ENCODE measurements at places on chromosomes 5 and 9.

GRCh38 chr5:17373814-17374556, 124.0 kb upstream of the TAF11L2 start:
- no peak for DNase-seq

- no peak for DNase-seq
Measured at GRCh38 chr9:121636341-121636865, 15.0 kb upstream of the DAB2IP start.

DNA sequence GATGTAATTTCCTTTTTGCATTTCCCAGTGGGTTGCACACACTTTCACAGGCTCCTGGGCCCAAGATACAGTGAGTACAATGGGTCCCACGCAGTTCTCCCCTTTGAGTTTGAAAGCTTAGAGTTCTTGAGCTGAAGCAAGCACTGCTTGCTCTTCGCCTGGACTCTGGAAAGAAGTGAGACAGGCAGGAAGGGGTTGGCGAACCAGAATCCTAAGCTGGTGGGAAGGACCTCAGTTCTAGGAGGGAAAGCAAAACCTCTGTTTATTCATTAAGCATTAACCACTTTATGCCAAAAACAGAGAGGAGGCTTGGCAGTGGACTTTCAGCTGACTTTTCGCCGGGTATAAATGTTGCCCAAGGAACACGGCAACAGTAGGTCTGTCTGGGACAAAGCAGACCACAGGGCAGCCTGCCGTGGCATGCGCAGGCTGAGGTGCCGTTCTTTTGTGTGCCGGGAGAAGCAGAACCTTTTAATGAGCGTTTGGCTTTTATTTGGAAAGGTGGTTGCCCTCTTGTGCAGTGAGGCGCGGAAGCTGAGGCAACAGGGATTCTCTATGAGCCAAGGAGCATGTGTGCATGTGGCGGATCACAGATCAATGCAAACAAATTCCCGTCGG, 239.9 kb upstream of the PANK3 start:
- no peak for DNase-seq

GRCh38 chr5:14357441-14357840, 214.3 kb downstream of the TRIO start:
- DNase-seq, result no peak

DNA sequence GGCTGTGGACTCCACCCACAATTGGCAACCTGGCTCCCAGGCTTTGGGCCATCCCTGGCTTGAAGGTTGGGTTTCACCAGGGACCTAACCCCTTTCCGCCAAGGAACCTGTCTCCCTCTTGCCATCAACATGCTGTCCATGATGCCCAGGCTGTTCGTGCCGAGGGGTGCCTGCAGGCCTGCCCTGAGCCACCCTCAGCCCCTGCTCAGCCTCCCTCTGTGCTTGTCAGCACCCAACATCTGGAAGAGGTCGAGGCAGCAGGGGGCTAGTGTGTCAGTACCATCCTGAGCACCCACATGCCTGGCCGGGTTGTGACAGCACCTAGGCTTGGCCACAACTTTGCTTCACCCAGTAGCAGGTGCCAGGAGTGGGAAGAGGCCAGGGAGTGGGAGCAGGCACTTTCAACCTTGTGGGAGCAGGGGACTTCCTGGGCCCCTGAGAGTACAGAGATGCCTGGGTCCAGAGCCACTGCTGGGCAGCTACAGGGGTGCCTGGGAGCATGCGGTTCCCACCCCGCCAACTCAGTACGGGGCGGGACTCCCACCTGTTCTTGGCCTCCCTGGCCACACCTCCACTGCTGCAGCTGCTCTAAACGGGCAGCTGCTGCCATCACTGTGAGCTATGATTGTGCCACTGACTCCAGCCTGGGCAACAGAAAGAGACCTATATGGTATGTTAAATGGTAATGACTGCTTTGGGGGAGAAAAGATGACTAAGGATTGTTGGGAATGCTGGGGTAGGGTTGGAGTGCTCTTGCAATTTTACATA, 6.3 kb downstream of the PDCD1LG2 start:
- no peak for DNase-seq

DNA sequence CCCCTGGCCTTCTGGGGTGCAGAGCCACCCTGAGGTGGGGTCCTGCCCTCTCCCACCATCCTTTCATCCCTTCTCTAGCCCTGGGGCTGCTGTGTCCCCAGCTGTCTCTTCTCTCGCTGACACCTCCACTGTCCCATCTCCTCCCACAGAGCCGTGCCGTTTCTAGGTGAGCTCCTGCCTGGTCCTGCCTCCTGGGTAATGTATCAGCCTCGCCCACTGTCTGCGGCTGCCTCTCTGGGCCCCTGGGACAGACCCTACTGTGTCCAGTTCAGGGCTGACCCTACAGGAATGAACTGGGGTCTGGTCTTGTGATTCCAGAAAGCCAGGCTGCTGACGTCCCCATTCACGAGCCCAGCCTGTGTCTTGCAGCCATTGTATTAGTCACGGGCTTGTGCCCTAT, 4.1 kb downstream of the PAEP start:
- DNase-seq, result no peak

- DNase-seq, result no peak
Measured at GRCh38 chr9:12739014-12739652, 35.7 kb upstream of the LURAP1L start.

- DNase-seq, result no peak
Measured at GRCh38 chr9:82404881-82405280, 416.3 kb downstream of the SPATA31D1 start.

DNA sequence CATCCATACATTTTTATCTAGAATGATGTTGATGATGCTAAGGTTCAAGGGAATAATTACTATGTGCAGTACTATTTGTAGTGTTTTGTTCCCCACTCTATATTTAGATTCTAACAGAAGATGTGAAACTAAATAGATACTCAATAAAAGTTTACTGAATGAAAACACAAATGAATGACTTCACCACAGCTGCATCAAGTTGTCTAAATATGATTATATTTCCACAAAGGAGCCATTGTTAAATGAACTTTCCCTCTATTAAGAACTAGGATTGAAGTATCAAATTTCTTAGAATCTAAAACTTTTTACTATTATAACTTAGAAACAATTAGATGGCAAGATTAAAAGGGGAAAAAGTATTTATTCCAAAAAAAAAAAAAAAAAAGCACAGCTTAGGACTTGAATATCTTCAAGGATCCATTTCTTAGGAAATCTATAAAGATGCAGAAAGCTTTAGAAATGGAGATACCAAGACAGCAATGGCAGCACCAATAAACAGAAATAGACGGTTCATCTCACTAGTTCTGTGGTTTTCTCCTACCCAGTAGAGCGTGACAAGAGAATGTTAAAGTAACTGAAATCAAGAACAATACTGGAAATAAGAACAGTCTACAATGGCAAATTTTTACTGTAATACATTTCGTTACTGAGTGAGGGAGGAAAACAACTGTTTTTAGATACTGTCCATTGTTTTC, 347.6 kb downstream of the EBF1 start:
- DNase-seq, result no peak

DNA sequence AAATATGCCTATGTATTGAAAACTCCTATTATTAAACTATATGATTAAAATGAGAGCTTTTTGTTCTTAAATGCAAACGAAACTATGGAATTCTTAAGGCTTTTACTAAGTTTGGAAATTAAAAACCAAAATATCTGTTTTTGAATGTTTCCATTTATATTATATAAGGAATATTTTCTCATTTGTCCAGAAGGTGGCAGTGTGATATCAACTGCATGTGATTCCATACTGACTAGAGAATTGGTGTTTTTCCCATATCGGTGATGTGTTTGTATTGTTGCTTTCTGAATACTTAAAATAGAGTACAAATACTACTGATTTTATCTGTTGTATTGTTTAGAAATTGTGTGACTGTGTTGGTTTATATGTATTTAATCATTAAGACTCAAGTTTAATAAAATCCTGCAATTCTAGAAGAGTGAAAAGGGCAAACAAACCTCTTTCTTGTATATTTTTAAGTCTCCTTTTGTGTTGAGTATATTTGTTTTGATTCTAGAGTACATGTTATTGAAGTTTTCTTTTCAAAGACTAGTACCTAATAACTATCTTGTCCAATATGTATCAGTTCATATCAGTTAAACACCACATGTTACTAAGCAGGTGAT, 320.8 kb downstream of the CCDC171 start:
- no peak for DNase-seq

- DNase-seq, result peak; percentile 6
Measured at GRCh38 chr9:131887680-131888079, 147.8 kb upstream of the RAPGEF1 start.

DNA sequence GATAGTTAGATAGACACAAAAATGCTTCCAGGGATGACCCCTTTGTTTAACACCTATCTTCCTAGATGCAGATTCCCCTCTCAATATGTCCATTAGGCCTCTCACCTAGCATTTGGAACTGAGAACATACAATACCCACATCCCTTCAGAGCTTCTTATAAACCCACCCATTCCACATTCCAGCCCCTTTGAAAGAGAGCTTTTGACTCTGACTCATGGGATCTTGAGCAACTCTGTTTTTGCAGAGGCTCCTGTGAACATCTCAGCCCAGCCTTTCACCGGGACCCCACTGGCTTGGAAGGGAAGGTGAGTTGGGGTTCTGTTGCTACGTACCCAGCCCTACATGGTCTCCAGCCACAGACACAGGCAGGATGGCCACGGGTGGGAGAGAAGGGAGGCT, 195.5 kb downstream of the FRMD3 start:
- DNase-seq, result no peak

DNA sequence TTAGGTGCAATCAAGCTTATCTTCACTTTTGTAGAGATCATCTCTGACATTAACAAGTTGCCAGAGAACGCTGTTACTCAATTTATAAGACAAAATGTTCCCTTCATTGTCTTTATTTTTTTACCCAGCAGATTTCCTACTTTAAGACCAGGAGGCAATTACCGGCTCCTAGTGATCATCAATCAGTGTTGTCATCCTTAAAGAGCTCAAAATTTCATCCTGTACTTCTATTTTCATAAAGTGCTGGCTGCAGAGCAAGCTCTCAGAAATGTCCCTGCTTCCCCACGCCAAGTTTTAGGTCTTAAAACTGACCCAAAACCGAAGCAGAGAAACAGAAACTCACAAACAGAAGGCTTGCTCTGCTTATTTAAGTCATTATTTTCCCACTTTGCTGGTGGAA, 82.9 kb downstream of the PJA2 start:
- no peak for DNase-seq

DNA sequence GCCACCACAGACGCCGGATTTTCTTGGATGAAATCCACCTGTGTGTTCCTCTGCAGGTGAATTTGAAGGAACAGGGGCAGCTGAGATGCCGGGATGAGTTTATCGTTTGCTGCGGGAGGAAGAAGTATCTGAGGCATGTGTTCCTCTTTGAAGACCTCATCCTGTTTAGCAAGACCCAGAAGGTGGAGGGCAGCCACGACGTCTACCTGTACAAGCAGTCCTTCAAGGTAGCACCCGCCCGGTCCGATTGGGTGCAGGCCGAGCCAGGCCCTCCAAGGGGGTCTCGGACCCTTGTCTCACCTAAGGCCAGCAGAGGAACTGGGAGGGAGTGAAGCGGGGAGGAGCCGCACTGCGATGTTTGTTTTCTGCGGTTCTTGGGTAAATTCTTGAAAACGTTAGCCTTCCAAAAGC, 18.4 kb upstream of the LRRC14B start:
- no peak for DNase-seq

DNA sequence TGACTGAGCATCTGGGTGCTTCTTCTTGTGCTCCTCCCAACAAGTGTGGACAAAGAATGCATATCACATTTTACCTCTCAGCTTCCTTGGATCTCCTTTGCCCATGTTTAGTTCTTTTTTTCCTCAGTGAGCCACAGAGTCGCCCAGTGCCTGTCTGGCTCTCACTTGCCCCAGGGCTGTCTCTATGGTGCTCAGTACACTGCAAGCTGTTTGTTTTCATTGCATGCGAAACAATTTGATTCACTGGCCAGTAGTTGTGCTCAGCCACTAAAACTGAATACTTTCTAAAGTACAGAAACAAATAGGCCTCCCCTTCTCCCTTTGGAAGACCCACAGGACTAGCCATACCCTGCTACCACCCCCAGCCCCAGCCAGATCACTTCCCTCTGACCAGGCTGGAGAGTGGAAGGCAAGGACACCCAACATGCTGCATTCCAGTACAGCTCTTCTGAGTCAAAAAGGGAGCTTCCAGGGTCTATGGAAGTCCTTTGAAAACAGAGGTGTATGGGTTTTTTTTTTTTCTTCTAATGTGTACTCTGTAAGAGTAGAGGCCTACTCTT, 3.8 kb downstream of the LHFPL2 start:
- DNase-seq, result no peak

DNA sequence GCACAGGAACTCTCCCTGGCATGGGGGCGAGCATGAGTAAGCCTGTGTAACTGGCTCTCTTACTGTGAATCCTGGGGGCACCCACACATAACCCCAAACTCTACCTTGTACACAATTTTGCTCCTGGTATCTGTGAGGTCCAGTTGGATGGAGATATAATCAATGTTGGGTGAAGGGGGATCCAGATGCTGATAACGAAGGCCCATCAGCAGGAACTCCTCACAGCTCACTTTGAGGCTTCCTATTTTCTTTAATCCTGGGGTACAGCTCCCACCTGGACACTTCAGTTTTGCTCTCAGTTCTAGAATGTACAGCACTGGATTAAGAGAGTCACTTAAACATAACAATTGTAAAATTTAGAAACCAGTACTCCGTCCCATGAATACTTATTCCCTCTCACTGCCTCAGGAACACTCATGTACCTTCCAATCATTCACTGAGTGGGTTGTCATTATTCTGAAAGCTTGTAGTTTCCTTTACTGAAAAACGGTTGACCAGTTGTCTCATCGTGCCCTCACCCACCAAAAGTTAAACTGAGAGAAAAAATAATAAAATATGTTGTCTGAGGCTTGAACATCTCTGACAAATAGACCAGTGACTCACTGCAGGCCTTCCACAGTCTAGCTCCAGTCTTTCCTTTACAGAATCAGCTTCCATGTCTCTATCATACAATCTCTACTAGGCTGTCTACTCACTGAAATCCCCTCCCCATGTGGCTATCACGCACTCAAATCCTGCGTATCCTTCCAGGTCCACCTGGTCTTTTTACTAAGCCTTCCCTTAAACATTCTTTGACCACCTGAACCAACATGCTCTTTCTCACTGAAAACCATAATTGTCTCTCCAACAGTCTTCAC, 52.6 kb downstream of the FREM1 start:
- DNase-seq, result no peak

GRCh38 chr5:127298656-127299055, 8.1 kb downstream of the MEGF10 start:
- DNase-seq, result no peak

DNA sequence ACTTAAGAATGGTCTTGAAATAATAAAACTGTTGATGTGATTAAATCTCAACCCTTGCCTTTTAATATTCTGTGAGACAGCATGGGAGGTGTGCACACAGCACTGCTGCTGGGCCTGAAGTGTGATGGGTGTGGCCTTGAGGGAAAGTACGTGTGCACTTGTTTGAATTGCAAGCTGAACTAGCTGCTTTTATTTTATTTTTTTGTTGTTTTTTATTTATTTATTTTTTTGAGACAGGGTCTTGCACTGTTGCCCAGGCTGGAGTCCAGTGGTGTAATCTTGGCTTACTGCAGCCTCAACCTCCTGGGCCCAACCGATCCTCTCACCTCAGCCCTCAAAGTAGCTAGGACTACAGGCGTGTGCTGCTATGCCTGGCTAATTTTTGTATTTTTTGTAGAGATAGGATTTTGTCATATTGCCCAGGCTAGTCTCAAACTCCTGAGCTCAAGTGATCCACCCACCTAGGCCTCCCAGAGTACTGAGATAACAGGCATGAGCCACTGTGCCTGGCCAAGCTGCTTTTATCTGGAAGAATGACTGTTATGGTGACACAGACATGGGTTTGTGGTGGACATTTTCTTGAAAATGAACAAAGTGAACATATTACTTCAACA, 58.9 kb downstream of the GPR107 start:
- DNase-seq, result no peak

- no peak for DNase-seq
Measured at GRCh38 chr9:14670718-14671117, 22.5 kb downstream of the ZDHHC21 start.

- DNase-seq, result no peak
Measured at GRCh38 chr9:106716820-106717219, 146.1 kb upstream of the ZNF462 start.
